ENCODE measurements at places on chromosomes 6 and 20. TPM values are rescaled to one million over a fixed set of nuclear protein-coding genes. Genes with fewer than 3 reads are reported as not detected.

The ACSS2 gene
- total RNA-seq: 131 TPM

The POFUT1 gene
- total RNA-seq: 26.1 TPM

The PANK2 gene
- 39.1 TPM for total RNA-seq

DNA sequence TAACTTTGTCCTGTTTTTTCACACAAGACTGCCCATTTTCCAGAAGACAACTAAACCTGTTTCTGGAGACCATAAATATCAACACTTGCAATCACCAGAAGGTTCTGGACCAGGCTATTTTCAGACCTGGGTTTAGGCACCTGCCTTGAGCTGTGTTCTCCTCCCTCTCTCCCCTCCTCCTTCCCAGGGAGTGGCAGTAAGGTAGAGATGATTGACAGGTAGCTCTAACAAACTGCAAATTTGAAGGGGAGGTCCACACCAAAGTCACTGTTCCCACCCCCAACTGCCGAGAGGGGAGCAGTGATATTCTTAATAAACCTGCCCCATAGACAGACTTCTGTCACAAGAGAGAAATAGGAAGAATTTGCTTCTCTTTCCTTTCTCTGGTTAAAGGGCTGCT lies 91.2 kb upstream of the BACH2 start:
- H3K27ac ChIP-seq: no peak overlapping the region
- no peaks in the 10 kb centered on the region for H3K4me1 ChIP-seq
- no peak for DNase-seq
- no peaks in the 10 kb centered on the region for H3K36me3 ChIP-seq
- H3K27me3 ChIP-seq: peaks cover 7% of the 10 kb centered on the region

GRCh38 chr6:148431413-148431812 lies 88.8 kb downstream of the SASH1 start:
- peaks cover 37% of the 10 kb centered on the region for H3K4me1 ChIP-seq
- H3K4me3 ChIP-seq: no peak overlapping the region
- no peaks in the 10 kb centered on the region for H3K36me3 ChIP-seq
- H3K27ac ChIP-seq: no peak overlapping the region

The F13A1 gene
- 187 TPM for total RNA-seq

The MPIG6B gene
- 2.6 TPM for total RNA-seq

DNA sequence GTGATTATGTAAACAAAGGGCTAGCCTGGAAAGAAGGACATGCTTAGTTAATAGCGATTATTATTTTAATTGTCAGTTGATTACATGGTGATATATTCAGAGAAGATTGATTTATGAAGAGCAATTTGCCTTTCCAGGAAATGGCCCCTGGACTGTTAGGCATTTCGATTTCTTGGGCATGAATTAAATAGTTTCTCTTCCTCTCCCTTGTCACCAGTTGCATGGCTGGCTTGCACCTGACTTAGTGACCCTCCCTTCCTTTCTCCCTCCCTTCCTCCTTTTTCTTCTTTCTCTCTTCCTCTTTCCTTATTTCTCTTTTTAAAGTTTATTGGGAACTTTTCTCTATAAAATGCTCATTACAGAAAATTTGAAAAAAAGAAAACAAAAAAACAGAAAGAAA lies 235.4 kb downstream of the CDC5L start:
- no peak for DNase-seq
- H3K4me1 ChIP-seq: no peaks in the 10 kb centered on the region
- H3K36me3 ChIP-seq: no peaks in the 10 kb centered on the region
- no peak overlapping the region for H3K4me3 ChIP-seq
- H3K27ac ChIP-seq: no peak overlapping the region
- H3K27me3 ChIP-seq: no peaks in the 10 kb centered on the region
